ENCODE measurements at places on chromosomes 3 and 15.
A peak's percentile ranks its signal among the peaks of the same experiment; 100 is the strongest.

GRCh38 chr3:167396075-167396474, 16.0 kb upstream of the ZBBX start:
- no peak for DNase-seq

DNA sequence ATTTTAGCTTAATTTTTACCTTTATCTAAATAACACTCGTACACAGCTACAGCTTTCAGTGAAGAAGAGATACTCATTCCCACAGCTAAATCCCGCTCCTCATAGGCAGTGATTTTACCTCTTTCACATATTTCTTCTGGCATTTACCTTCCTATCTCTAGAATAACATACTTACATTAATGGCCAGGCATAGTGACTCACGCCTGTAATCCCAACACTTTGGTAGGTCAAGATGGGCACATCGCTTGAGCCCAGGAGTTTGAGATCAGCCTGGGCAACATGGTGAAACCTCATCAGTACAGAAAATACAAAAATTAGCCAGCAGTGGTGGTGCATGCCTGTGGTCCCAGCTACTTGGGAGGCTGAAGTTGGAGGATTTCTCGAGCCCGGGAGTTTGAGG, 80.2 kb downstream of the PPARG start:
- no peak for DNase-seq

GRCh38 chr3:81161100-81161499, 600.3 kb downstream of the GBE1 start:
- no peak for DNase-seq

DNA sequence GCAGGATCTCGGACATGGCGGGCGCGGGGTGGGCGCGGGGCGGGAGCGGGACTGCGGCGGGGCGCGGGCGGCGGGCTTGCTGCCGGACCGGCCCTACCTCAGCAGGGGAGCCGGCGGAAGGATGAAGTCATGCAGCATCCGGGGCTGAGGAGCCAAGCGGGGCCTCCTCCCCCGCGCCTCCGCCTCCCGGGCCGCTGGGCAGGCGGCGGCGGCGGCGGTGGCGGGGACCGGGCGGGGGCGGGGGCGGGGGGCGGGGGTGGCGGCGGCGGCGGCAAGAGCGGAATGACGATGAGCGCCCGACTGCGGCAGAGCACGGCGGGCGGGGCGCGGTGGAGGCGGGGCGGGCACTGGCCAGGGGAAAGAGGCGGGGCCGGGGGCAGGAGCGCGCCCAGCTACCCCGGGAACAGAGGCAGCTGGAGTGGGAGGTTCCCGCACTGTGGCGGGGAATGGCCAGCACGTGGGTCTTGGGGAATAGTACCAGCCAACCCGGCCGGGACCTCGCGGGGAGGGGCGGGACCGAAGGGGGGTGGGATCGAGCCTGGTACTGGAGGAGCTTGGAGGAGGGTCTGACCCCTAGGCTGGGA, at the start of gene CAMK2N2:
Gene CAMK2N2, minus strand, starts transcription at position 284 of the 584 bp plus-strand sequence. Its CDS starts 268 bp downstream, at position 16.
- DNase-seq: peak; percentile 73

- no peak for DNase-seq
Observed at GRCh38 chr3:126984391-126985131, 1.6 kb downstream of the PLXNA1 start.

DNA sequence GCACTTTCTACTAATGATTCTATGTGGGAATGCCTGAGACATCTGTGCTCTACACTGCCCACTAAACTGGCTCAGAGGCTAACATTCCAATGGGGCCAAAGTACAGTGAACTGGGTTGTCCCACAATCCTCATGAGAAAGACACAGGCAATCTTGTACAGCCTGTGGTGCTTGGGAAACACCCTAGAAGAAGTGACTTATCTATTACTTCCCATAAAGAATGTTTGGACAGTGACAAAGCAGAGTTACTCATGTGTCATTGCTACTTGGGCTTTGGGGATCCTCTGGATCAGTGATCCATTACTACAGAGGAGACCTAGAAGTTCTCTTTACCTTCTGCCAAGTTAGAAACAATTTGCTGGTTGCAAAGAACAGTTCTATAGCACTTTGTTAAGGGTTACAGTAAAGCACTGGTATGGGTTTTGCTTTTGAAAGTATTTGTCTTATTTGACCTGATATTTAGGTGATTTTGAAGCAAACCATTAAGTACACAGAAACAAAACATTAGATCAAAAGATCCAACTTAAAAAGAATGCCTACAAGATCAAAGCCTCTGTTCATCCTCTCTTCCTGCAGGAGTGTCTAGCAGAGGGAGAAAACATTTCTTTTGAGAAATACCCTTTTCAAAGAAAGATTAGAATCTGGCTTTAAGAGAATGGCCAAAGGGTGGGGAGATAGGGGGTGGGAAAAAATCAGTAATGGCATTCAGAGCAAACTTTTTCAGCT, 75.8 kb downstream of the CTNNB1 start:
- DNase-seq: no peak

- no peak for DNase-seq
Observed at GRCh38 chr3:171446801-171447578, 13.2 kb downstream of the TNIK start.

GRCh38 chr3:185151964-185152409, 873 bp downstream of the C3orf70 start:
- no peak for DNase-seq

DNA sequence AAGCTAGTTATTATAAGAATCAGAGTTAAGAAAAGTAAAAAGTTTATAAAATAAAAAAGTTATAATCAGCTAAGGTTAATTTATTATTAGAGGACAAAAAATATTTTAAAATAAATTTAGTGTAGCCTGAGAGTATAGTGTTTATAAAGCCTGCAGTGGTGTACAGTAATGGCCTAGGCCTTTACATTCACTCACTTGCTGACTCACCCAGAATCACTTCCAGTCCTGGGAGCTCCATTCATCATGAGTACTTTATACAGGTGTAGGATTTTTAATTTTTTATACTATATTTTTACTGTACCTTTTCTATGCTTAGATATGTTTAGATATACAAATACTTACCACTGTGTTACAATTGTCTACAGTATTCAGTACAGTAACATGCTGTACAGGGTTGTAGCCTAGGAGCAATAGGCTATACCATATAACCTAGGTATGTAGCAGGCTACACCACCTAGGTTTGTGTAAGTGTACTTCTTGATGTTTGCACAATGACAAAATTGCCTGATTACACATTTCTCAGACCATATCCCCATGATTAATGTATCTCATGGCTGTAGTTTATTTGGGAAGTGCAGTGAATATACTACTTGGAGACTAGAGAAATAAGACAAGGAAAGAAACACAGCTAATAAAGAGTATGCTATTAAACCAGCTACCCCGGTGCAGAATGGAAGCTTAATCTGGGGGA, 101.9 kb upstream of the GALNT15 start:
- DNase-seq: no peak

- DNase-seq: no peak
Observed at GRCh38 chr3:157063926-157064325, 96.0 kb downstream of the CCNL1 start.

GRCh38 chr3:136141891-136142290, 54.2 kb downstream of the MSL2 start:
- no peak for DNase-seq

GRCh38 chr3:153591561-153592245, 429.7 kb downstream of the RAP2B start:
- peak; percentile 84 for DNase-seq

- no peak for DNase-seq
Observed at GRCh38 chr3:147921051-147921450, 511.9 kb downstream of the ZIC1 start.

DNA sequence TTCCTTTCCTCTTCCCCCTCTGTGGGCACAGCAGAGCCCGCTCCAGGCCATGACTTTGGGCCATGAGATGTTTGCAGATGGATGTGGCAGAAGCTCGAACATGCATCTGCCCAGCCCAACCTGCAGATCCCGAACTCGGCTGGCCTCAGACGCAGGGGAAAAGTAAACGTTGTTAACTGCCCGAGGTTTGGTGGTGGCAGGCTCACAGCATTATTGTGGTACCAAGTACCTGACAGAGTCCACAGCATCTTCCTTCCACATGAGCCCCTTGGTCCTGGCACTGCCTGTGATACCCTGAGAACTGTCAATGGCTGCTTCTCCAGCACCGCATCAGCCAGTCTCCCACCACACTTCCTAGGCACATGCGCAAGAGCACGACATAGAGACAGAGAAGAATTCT, 424.3 kb downstream of the OCA2 start:
- DNase-seq: no peak

- DNase-seq: no peak
Observed at GRCh38 chr3:11436775-11437174, 164.6 kb downstream of the ATG7 start.

- DNase-seq: no peak
Observed at GRCh38 chr3:37673401-37673800, 188.3 kb upstream of the CTDSPL start.

DNA sequence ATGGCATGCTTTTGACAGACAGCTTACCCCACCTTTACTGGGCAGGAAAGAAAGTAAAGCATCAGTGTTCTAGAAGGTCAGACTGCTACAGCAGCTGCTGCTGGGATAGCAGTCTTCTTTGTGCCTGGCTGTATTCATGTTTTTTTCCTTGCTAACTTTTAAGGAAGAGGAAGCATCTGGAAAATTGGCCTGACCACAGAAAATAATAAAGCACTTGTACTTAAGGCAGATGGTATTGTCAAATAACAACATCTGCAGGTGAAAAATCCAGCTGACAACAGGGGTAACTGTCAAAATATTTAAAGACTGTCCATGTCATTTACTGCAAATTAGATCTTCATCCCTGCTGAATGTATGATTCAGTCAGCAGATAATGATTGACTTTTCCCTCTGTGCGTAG, 229.0 kb downstream of the OXSM start:
- DNase-seq: no peak

DNA sequence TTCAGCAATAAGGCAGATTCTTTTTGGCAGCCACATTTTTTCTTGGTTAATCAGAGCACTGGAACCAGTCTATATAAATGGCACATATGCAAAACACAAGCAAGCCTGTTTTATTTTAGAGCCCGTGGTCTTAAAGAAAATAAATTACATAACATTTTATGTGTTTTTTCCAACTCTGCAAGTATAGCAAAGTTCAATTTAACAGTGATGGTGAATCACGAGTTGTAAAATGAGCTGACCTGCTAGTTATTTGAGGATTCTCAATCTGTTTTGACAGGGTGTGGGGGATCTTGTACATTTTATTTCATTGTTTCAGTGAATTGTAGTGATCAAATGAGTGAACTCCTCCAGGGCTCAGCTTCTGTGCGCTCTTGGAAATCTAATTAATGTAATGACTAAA, 2.7 kb downstream of the ARHGEF26 start:
- DNase-seq: no peak

- no peak for DNase-seq
Observed at GRCh38 chr3:40846451-40846850, 321.7 kb downstream of the ZNF621 start.

- no peak for DNase-seq
Observed at GRCh38 chr3:57279685-57280084, 12.8 kb downstream of the ASB14 start.

GRCh38 chr3:138418601-138419206, 15.7 kb upstream of the ESYT3 start:
- no peak for DNase-seq

DNA sequence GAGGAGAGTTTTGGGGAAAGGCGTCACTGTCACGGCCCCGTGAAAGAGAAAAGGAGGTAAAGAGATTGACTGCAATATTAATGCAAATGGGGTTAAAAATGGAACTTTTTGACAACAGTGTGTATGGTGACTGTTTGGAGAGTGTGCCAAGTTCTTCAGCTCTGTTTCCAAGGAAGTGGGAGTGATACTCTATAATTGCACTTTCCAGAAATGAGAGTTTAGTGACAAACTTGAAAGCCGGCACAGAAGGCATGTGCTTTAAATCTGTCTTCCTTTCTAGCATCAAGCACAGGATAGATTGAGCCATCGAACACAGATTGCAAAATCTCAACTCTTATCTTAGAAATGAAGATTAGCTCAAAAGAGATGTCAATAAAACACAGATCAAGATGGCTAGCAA, 51.9 kb upstream of the SNRPA1 start:
- no peak for DNase-seq

DNA sequence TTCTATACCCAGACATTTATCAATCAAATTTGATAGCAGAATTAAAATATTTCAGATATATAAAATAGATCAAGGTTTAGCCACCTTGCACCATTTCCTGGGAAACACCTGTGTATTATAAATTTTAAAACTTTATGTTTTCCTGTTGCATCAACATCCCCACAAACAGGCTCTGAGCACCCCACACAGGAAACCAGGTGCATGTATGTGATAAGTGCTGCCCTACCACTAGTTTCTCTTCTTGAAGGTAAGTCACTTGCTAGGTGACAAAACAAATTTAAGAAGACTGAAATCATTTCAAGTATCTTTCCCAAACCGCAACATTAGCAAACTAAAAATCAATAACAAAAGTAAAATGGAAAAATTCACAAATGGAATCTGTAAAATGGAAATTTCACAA, 496.1 kb upstream of the CCDC54 start:
- DNase-seq: no peak

DNA sequence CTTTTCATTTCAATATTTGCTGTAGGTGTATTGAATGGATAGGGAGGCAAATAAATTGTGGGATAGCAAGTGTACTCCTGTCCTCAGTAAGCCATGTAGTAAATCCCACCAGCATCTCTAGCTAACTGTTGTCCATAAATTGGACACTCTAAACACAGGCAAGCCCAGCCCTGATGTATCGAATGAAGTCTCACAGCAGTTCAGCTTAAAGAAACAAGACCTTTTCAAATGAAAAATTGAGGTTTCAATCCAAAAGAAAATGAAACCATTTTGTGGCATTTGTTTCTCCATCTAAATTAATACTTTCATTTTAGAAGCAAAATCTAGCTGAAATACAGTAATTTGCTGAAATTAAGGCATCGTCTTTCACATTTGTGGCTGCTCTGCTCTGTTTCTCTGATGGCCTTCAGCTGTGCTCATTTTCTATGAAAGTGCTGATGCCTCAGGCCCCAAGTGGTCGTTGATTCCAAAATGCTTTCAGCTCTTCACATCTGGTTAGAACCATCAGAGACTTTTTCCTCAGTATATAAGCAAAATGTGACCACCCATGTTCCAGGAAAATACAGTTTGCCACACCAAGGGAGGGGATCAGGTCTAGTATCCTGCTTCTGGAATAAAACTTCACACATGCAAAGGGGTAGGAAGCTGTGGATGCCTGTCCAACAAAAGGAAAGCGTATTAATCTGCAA, 245.0 kb downstream of the ZMAT3 start:
- no peak for DNase-seq

DNA sequence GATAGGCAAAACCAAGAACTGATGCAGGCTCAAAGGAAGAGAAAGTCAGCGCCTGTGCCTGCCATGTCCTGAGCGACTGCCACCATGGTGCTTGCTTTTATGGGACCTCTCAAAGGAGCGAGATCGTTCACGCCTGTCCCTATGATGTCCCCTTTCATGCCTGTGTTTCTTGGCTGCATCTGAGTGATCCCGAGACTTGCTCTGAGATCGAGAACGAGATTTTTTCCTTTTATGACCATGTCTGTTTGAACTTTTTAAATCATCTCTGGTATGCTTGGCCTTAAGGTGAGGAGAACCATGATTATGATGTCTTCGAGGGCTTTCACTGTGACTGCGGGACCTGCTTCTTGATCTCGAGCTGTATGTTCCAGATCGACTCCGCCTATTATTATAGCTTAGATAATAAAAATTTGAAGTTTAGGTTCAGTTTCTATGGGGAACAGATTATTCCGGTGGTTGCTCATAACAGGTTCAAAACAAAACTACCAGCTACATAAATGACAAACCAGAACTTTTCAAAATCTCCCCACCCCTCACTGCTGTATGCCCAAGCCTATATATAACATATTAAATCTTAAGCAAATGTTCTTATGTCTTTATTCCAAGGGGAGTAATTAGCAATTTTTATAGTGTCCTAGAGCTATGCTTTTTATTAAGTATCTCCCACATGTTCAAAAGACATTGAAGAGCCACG, 11.6 kb downstream of the CCNL1 start:
- DNase-seq: no peak

Data from AML-193 (cell line).